ENCODE measurements at places on chromosomes 7 and 10.
A peak's percentile ranks its signal among the peaks of the same experiment; 100 is the strongest.

- no peak for DNase-seq
Measured at GRCh38 chr7:148335790-148336189, 254.8 kb upstream of the C7orf33 start.

- no peak for DNase-seq
Measured at GRCh38 chr10:97891497-97892167, 42.0 kb downstream of the GOLGA7B start.

DNA sequence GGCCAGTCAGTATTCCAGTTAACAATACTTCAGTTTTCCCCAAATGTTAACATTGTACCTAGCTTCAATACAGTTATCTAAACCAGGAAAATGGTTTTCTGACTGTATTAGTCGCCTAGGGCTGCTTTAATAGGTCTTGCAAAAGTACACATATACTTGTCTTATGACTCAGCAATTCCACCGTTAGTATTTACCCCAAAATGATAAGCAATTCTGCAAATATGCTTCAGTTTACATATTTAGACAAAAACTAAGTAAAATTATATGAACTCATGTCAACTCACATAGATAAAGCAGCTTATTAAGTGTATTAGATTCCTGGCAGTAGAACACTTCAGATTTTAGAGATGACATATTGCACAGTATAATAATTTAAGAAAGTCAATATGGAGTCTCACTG, 363.3 kb downstream of the ARL4A start:
- no peak for DNase-seq

DNA sequence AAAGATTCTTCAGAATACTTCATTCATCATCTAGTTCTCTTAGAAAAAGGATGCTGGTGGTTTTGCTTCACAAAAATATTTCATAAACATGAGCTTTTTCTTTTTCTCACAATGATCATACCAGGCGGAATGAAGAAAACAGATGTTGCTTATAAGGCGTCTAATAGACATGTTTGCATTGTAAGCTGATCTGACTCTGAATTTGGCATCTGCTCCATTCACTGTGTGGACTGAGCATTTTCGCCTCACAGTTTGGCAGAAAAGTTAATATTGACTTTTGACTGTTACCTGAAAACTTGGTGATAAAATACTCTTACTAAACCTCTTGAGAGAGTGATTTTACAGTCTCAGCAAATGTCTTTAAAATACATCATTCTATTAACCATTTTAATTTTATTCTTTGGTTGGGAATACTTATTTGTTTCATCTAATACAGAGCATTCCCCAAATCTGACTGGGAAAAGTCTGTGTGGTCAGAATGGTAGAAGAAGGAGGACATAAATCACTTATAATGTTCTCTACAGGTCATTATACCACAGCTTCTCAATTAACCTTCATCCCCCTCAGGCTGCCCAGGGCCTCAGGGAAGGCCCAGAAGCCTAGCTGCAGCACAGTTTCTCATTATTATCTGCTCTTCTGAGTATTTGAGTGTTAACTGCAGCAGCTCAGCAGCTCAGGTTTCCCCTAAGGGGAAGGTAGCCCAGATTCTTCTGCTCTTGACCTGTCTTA, 121.6 kb upstream of the KAT6B start:
- no peak for DNase-seq

DNA sequence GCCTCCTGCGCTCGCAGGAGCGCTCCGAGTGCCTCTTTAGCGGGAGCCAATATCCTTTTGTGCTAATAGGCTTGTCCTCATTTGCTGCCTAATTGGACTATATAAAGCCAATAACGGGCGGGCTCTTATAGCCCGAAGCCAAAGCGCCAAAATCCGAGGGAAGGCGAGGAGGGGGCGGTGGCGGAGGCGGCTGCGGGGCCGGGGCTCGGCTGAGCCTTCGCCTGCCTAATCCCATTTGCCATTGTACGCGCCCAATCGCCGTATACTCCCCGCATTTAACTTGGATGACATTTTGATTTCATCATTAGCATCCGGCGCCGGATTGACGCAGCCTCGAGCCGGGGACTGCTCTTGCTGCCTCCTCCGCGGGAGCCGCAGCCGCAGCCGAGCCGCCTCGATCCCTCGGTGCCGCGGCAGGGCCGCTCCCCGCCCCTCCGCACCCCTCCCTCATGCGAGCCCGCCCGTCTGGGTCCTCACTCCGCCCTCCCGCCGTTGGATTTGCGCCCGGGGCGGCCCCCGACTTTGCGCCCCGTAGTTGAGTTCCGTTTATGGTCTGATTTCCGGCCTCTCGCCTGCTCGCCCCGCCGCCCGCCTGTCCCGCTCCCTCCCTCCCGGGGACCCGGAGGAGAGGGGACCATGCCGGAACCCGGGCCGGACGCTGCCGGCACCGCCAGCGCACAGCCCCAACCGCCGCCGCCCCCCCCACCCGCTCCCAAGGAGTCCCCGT, at the start of gene HMX3:
Gene HMX3, plus strand, starts transcription at position 556 of the 727 bp plus-strand sequence. Its CDS starts 81 bp downstream, at position 637.
- DNase-seq, result no peak

- DNase-seq, result no peak
Measured at GRCh38 chr10:20215547-20216152, 399.4 kb downstream of the PLXDC2 start.

- peak; percentile 71 for DNase-seq
Measured at GRCh38 chr10:14184841-14185315, 145.8 kb downstream of the FRMD4A start.

GRCh38 chr7:156950381-156950858, 908 bp downstream of the NOM1 start:
- DNase-seq, result no peak

DNA sequence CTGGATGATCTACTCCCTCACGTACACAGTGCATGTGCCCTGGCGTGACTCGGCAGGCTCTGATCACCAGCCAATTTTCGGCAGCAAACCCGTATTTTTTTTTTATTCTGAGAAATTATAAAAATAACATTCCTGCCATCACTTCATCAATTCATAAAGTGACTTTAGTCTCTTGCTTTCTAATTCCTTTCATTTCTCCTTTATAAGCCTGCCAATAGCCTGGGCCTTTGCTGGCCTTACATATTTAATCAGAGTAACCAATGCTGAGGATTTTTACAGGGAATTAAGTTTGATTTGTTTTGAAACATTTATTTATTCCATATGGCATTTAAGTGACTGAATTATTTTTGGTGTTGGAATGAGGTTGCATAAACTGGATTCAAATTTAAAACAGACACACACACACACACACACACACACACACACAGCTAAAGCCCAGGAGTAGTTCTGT, 140.8 kb downstream of the ETV1 start:
- no peak for DNase-seq

- no peak for DNase-seq
Measured at GRCh38 chr10:102727037-102727818, 12.8 kb downstream of the SFXN2 start.

DNA sequence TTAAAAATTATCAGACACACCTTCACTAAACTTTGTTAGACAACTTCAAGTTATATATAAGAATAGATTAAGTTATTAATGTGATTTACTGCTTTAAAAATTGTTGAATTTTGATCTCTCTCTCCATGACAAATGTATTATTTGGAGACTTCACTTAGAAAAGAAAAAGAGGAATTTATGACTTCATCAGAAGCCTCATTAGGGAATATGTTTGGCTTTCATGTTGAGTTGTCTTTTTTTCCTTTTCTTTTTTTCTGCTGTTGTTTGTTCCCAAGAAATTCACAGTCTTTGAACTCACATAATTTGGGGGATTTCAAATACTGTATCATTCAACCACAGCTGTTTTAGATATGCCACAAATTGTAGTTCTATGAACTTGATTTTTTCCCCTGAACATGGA, 149.5 kb downstream of the PPP1R9A start:
- no peak for DNase-seq

DNA sequence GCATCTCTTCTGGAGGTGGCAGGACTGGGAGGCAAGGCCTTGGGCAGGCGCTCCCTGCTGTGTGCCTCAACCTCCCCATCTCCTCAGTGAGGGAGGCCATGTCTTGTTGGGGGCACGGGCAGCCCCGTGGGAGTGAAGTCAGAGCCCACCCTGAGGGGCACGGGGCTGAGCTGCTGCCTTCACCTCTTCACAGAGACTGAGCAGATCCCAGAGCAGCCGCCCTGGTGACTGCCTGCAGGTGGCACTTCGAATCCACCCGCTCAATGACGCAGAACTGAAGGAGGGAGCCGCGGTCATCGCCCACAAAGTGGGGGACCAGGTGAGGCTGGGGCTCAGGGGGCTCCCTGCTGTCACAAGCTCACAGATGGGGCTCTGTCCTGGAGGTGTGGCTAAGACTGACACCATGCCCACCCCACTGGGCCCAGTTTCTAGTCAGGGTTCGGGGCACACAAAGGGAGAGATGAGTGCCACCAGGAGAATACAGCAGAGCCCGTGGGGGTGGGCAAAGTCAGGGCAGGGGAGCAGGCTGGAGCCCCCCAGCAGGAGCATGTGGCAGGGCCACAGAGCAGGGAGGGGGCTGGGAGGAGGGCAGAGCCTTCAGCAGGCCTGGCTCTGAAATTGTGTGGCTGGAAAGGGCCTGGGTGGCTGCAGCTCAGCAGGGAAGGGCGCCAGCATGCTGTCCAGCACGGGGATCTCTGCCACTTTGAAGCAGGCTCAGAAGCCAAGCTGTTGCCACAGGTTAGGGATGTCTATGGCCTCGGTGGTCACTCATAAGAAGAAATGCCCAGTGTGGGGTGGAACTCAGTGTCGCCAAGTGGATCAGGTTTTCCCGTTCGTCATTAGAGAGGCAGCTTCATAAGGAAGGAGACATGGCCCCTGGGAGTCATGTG, 18.8 kb upstream of the CHST12 start:
- DNase-seq, result no peak

DNA sequence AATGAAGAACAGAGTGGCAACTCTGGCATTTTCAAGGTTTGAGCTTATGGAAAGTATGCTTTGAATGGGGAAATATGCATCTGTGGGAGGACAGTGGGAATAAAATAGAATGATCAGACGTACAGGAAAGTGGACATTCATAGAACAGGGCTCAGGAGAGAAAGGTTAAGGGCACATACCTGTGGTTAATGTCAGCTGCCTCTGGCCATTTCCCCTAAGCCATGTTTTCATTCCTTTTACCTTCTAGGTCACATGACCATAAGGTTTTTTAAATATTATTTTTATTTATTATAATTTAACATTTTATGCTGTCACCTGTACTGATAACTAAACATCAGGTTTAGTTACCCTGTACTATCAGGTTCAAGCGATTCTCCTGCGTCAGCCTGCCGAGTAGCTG, 52.8 kb downstream of the LRRC4 start:
- DNase-seq, result no peak

- no peak for DNase-seq
Measured at GRCh38 chr7:2074691-2075090, 158.1 kb downstream of the MAD1L1 start.

DNA sequence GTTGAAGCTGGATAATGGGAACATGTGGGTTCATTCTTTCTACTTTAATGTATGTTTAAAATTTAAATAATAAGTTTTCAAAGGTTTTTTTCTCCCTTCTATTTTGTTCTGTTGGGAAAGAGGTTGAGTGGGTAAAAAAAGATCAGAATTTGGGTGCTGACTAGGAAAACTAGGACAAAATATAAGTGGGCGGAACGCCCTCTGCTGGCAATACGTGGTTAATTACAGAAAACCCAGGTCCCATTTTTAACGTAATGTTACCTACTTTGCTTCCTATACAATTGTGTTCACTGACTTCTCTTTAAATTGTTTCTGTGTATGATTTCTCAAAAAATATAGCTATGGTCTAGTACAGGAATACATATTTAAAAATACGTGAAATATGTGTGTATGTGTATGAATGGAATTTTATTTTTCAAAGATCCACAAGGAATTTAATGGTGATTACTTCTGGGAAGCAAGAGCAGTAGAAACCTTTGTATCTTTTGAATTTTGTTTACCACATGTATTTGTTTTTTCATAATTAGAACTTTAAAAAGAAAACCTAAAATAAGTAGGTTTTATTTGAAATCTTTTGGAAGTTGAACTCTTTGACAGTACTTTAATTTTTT, 8.7 kb downstream of the ECD start:
- peak; percentile 46 for DNase-seq

GRCh38 chr10:121042342-121042741, 191.2 kb downstream of the WDR11 start:
- DNase-seq, result no peak

DNA sequence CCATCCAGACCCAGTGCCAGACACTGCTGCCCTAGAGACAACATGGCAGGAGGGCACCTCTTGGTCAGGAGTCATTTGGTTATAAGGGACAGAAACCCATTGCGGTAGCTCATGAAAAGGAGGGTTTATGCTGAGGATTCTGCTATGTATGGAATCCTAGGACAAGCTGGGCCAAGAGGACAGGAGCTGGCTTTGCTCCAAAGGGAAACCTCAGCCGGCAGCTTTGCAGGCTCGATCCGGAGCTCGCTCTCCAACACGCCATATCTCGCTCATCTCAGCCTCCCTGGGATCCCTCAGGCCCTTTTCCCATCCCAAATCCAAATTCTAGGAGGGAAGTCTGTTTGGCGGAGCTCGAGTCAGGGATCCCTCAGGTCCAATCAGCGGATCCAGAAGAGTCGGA, 345.7 kb downstream of the GLRX3 start:
- DNase-seq, result no peak

GRCh38 chr10:74683621-74684364, 142.6 kb upstream of the KAT6B start:
- DNase-seq, result no peak

GRCh38 chr10:103645141-103646054, 151.9 kb downstream of the NEURL1 start:
- DNase-seq, result peak; percentile 72

- no peak for DNase-seq
Measured at GRCh38 chr10:11074536-11075267, 57.0 kb downstream of the CELF2 start.

GRCh38 chr10:15220445-15220844, 52.0 kb upstream of the NMT2 start:
- DNase-seq, result no peak

GRCh38 chr10:29642990-29643389, 8.2 kb upstream of the SVIL start:
- DNase-seq, result no peak

DNA sequence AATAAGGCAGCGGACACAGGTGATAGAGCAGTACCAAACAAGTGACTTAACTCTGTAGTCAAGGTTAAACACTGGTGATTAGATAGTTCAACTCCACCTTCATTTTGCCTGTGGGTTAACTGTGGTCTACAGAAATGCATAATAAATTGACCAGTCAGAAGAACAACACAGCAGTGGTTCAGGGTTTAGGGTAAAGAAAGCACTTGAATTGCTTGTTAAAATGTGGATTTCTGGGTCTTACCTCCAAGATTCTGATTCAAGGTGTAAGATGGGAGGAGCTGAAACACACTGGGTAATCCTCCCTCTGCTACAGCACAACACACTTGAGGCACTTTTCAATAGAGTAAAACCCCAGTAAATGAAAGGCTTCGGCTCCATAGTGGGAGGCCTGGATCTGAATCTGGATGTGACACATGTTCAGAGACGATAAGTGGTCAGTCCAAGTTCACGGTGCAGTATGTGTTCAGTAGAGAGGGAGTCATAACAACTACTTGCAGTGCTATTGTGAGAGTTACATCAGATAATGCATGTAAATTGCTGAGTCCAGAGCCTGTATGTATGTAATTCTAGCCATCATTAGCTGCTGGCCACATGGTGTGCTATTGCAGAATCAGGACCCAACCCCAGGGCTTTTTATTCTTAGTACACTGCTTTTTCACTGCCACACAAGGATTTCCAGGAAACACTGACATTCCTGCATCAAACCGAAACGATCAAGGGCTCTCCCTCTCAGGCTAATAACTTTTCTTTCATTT, 141.7 kb downstream of the SORCS1 start:
- DNase-seq, result no peak
